Placental pericyte (primary cell): ENCODE measurements at places on chromosomes 5 and 9. TPM values are rescaled to one million over a fixed set of nuclear protein-coding genes. Genes with fewer than 3 reads are reported as not detected.

Gene TNFAIP8
- 16.8 and 44.0 TPM in 2 replicates for total RNA-seq

Gene LCN1
- not detected in 2 replicates for total RNA-seq

Gene DNAJB5
- total RNA-seq: 11.6 and 22.3 TPM in 2 replicates

Gene CCNJL
- total RNA-seq: 3.3 and 4.9 TPM in 2 replicates

Gene IRGM
- 0.57 TPM in 1 of 2 replicates, not detected in the other for total RNA-seq
